Activated CD8-positive, alpha-beta memory T cell treated with anti-CD3 and anti-CD28 coated beads, Interleukin-2, amount 50 U/mL, for 48 hours (primary cell): ENCODE measurements at places on chromosomes 4 and X.

- DNase-seq: no peak
Measured at GRCh38 chr4:132169660-132170059, 979.4 kb upstream of the PCDH10 start.

DNA sequence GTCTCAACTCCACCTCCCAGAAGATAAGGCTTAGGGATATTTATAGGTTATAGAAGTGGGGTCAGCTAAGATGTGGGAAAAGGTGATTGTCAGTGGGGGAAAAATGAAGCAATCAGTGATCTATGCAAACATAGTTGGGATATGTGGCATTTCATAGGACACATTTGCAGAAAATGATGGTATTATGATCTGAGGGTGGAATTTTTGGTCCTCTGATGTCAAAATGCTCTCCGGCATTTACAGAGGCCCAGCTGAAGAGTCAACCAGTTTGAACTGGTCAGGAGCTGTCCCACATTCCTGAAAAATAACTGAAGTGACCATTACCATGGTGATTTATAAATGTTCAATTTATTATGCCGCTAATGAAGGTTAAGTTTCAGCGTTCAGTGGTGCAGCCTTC, 12.2 kb upstream of the HPGD start:
- DNase-seq: no peak

DNA sequence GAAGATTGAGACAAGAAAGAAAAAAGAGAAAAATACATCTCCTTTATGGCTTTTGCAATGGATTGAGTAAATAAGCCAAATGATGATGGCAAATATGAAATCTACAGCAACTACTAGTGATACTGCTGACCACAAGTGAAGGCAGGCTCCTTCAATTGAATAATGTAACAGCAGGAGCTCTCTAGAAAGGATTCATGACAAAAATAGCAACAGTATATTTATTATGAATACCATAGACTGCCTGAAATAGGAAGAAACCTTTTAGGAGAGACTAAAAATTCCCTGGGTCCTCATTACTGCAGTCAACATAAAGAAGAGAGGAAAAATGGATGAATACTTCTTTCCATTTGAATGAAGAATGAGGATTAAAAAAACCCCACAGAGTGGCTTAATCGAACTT, 306.8 kb upstream of the ANXA10 start:
- DNase-seq: no peak

GRCh38 chr4:140300271-140300970, 73.0 kb upstream of the SCOC start:
- no peak for DNase-seq

DNA sequence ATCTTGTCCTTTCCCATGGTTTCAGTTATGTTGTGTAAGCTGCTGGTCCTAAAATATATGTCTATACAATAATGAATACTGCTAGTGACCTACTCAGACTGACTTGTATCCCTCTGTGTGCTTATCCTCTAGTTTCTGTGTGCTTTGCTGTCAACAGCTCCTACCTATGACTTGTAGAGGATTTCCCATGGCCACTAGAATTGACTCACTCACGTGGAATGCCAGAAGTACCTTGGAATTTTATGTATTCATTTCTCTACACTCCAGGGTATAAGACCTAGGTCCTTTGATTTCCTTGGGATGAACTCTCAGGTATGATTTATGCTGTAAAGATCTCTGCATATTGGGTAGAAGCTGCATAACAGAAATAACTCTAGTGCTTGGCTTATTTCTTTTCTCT, 279.9 kb upstream of the SLIT2 start:
- no peak for DNase-seq

DNA sequence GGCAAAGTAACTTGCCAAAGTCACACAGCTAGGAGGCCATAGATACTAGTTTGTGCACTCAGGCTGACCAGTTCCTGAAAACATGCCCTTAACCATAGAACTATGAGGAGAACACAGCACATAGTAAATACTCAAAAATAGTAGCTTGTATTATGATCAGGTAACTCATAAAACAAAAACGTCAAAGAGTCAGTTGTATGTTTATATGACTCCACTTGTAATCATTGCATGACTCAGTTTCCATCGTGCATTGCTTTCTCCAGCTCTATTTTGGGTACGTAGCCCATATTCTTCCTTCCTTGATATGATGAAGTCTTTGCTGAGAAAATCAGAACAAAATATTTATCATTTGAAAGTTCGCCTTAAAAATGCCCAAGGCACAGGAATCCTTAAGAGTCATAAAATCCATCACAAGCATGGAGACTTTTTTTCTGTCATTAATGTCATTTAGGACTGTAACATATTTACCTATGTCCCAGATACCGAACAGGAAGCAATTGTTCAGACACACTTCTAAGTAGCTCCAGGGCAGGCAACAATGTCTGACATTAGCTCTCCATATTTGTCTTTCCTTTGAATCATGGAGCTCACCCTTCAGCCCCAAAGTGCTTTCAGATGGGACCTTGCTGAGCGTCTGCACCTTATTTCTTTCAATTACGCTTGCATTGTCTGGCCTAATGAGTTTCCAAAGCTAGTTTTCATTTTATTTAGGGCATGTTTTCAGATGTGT, 11.2 kb upstream of the MID1 start:
- DNase-seq: no peak

- DNase-seq: no peak
Measured at GRCh38 chr4:60945641-60946040, 254.5 kb upstream of the ADGRL3 start.

DNA sequence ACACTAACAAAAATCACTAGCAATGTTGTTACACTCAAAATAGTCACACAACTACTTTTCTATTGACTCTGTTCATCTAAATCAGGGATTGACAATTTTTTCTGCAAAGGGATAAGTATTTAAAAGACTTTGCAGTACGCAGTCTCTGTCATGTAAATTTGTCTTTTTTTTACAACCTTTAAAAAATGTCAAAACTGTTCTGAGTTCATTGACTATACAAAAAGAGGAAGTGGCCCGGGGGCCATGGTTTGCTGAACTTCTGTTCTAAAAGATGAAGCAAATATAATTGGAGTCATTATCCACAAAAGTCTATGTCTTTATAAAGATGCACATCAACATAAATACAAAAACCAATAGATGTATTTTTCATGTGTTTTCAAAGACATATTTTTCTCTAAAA, 1310.3 kb downstream of the RPA4 start:
- no peak for DNase-seq

DNA sequence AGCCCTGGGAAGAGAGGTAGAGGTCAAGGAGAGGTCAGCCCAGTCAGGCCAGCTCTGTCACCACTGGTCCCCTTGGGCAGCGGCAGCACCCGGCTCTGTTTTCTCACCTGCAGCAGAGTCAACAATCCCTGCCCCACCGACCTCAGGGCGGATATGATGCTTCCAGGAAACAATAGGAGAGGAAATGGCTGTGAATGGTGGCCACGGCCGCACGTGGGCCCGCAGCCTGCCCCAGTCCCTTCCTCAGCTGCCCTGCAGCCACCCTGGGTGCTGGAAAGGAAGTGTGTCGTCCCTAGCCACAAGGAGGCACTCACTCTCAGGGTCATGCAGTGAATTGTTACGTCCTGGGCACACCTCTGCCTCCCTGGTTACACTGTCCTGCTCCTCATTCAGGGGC, 92.5 kb upstream of the ENPP6 start:
- DNase-seq: no peak

DNA sequence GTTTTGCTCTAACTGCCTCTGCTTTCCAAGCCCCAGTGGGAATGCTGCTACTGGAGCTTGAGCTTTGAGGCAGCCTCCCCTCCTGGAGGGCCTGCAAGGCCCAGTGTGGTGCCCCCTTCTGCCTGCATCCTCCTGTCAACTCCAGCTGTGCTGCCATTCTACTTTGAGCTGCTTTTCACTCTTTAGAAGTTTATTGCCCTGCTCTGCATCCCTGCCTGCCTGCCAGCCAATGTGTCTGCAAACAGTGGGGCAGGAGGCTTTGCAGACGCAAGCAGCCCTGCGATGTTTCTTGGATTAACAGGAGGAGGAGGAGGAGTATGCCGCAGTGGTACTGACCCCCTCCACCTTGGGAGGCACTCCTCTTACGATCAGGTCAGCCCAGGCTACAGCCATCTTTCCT, 16.4 kb downstream of the TMEM31 start:
- DNase-seq: no peak

- DNase-seq: no peak
Measured at GRCh38 chr4:78742300-78742699, 33.9 kb upstream of the BMP2K start.

DNA sequence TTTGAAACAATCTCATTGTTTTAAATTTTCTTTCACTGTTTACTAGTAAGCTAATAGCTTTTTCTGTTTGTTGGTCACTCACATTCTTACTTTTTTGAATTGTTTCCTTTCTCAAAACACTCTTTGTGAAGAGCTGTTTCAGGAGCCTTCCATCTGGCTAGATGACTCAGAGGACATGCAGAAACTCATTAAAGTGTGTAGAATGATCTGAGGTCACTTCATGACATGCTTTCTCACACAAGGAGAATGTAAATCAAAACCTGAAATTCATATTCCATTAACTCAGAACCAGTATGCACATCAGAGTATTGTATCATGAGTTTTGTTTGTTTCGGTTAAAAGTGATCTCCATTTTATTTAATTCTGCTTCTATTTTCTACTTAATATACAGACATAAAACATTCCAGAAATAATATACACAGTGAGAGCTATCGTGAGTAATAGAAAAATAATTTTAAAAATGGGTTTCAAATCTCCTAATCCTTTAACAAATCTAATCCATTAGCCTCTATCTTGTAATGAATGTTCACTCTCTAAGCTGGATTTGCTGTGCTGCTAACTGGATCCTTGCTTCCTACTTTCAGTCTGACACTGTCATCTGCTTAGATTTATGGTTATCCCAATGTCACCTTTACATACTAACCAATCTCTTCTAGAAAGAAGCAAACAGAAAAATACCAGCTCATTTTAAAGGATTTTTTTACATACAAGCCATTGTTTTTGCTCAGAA, 449.6 kb downstream of the FSTL5 start:
- no peak for DNase-seq
